ENCODE measurements at places on chromosomes 16 and 17. TPM values are rescaled to one million over a fixed set of nuclear protein-coding genes. Genes with fewer than 3 reads are reported as not detected.

Gene CES3
- 2.5 TPM for total RNA-seq

Gene SOX9
- total RNA-seq, result 4.3 TPM

Gene GINS2
- total RNA-seq, result 1.1 TPM

Gene RAMP2
- total RNA-seq, result 127 TPM

DNA sequence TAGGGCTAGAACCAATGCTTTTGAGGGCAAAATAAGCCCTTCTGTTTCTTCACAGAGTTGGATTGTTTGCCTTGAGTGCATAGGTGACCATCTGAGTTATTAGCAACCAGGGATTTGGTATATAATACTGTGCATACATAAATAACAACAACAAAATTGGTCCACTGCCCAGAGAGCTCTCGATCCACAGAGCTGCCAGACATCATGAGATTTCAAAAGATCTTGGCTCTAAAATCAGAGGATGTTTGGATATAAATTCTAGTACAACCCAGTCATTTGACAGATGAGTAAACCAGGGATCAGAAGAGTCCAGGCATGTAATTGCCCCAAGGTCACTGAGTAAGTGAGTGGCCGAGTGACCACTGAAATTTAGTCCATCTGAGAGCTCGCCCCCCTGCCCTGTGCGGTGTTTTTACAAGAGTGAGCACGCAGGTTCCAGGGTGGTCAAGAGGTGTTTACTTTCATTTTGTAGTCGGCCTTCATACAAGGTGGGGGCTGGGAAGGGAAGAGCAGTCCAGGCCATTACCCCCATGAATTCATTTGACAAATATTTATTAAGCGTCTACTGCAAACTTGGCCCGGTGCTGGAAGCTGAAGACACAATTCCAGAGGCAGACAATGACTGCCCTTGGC, 1.8 kb upstream of the MT2A start:
- H3K4me3 ChIP-seq, result peak overlapping the region; percentile 12
- H3K27ac ChIP-seq, result peak overlapping the region; percentile 96
- H3K36me3 ChIP-seq, result no peaks in the 10 kb centered on the region
- H3K27me3 ChIP-seq, result no peaks in the 10 kb centered on the region
- peaks cover 51% of the 10 kb centered on the region for H3K4me1 ChIP-seq

DNA sequence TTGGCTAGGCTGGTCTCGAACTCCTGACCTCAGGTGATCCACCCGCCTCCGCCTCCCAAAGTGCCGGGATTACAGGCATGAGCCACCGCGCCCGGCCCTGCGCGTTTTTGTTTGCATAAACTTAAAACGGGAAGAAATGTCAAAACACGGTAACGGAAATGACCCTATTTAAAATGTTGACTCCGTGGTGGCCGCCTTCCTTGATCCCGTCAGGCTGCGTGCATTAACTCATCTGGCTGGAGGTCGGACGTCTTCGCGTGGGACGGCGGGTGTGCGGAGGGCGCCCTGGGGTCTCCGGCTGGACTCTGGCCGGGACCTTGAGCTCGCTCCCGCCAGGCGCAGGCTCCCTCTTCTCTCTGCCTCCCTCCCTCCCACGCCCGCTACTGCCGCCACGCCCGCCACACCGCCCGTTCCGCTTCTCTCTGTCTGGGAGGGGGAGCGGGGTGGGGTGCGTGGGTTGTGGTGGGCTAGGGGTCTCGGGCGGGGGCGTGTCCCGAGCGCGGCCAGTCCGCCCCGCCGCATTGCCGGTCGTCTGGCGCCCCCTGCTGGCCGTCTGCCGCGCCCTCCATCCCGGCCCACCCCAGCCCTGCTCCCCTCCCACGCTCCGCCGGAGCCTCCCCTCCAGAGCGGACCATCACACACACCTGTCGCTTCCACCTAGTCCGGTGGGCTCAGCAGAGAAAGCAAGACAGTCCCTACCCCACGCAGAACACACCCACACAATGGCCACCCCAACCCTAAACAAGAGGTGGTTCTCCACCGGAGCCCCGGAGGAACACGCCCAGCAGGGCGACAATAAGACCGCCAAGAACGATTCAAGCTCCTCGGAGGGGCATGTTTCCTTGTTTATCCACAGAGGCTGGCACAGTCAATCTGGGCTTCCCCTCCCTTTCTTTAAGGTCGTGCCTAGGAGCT, 1.2 kb upstream of the CCDC42 start:
- no peaks in the 10 kb centered on the region for H3K36me3 ChIP-seq
- peaks cover 6% of the 10 kb centered on the region for H3K4me1 ChIP-seq
- peak overlapping the region; percentile 77 for H3K4me3 ChIP-seq
- peaks cover 3% of the 10 kb centered on the region for H3K27me3 ChIP-seq

- no peak overlapping the region for H3K27ac ChIP-seq
- H3K4me3 ChIP-seq, result no peak overlapping the region
- H3K36me3 ChIP-seq, result no peaks in the 10 kb centered on the region
Measured at GRCh38 chr16:53713403-53714204, 9.6 kb downstream of the FTO start.

GRCh38 chr17:2235265-2235664, 68.3 kb downstream of the SMG6 start:
- H3K4me3 ChIP-seq, result no peak overlapping the region
- no peaks in the 10 kb centered on the region for H3K27me3 ChIP-seq
- peaks cover 56% of the 10 kb centered on the region for H3K4me1 ChIP-seq
- H3K36me3 ChIP-seq, result peaks cover 27% of the 10 kb centered on the region
- no peak for DNase-seq

DNA sequence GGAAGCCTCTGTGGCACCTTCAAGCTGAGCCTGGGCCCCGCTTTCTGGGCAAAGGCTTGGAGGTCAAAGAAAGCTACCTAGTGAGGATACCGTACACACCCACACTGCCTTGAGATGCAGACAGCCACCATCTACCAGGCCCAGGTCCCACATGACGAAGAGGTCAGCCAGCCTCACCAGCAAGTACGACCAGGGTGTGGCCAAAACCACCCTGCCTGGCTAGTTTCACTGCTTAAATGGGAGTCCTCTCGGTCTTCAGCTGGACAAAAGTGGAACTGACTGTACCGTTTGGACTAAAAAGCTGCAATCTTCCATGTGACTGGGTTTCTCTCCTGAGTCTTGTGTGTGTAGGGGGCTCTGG, 21.6 kb downstream of the VASN start:
- peak overlapping the region; percentile 53 for H3K27ac ChIP-seq
- peaks cover 77% of the 10 kb centered on the region for H3K36me3 ChIP-seq
- DNase-seq, result peak; percentile 67
- H3K4me1 ChIP-seq, result peaks cover 23% of the 10 kb centered on the region

- H3K36me3 ChIP-seq, result peaks cover 27% of the 10 kb centered on the region
- peaks cover 50% of the 10 kb centered on the region for H3K4me1 ChIP-seq
- peak overlapping the region; percentile 86 for H3K4me3 ChIP-seq
- H3K27me3 ChIP-seq, result no peaks in the 10 kb centered on the region
- peak; percentile 81 for DNase-seq
Measured at GRCh38 chr16:21159281-21159951, 942 bp downstream of the LDAF1 start.

- DNase-seq, result peak; percentile 73
- H3K4me1 ChIP-seq, result peaks cover 7% of the 10 kb centered on the region
- peak within 1 kb of the TSS; percentile 54 for H3K4me3 ChIP-seq
- peaks cover 40% of the 10 kb centered on the region for H3K27me3 ChIP-seq
- no peaks in the 10 kb centered on the region for H3K36me3 ChIP-seq
- H3K27ac ChIP-seq, result no peak within 1 kb of the TSS
Measured at GRCh38 chr16:21277927-21278706, at the start of gene CRYM. CRYM (minus strand) TSS chr16:21278290; CDS start chr16:21278251, 39 bp downstream.
